ENCODE measurements at places on chromosomes 2 and 18.

- DNase-seq: no peak
These were observed 13.3 kb downstream of the TUBB6 start for GRCh38 chr18:12321333-12321732.

GRCh38 chr2:240571314-240571973 is 3.2 kb downstream of the RNPEPL1 start:
- DNase-seq: no peak

DNA sequence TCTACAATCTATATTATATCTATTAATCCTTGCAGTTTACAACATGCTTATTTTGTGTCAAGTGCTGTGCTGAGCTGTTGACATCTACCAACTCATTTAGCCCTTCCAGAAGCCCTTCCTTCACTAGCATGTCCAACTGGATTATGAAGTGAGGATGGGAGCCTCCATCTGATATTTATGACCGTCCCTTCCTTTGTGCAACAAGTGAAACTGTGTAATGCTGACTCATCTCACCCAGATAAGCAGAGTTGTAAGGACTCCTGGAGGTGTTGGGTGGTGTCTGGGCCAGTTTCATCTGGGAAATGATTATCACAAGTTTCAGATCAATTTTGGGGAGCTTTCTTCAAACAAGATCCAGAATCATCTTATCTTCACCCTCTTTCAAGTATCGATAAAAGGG is 156.6 kb upstream of the ETAA1 start:
- no peak for DNase-seq

DNA sequence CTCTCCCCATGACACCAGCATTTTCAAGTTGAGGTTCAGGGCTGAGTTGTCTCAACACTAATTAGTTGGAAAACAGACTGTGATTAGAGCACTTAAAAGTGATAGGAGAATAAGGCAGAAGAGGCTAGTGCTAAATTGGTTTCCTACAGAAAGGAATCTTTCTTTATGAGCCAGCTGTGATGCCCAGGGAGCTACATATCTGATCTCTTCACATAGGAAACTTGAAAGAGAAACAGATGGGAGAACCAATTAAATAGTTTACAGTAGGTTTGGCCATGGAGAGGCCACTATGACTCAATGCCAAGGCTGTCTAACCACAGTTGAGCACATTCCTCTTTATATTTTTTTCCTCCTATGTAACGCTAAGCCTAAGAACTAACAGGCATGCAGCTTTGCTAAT is 418.3 kb upstream of the CYRIA start:
- no peak for DNase-seq

Data from kidney epithelial cell (primary cell).